ENCODE measurements at places on chromosomes 2 and 18. TPM values are rescaled to one million over a fixed set of nuclear protein-coding genes. Genes with fewer than 3 reads are reported as not detected.

The PRSS56 gene
- not detected for total RNA-seq

The SCN3A gene
- total RNA-seq = 0.12 TPM

The AQP12B gene
- total RNA-seq = not detected

The FEZ2 gene
- 52.6 TPM for total RNA-seq

DNA sequence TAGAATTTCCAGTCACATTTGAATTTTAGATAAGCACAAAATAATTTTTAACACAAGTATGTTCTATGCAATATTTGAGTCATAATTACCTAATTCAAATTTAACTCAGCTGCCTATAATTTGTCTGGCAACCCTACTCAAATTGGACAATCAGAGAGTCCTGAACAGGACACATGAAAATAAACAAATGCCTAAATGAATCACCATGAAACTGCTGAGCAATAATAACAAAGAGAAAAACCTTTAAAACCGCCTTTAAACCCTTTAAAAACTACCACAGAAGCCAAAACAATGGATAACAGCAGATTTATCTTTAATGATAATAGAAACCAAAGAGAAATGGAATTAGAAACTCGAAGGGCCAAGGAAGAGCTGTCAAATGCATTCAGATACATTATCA lies 39.5 kb downstream of the ARL4C start:
- peak; percentile 14 for DNase-seq

The IL36B gene
- total RNA-seq = not detected

The SRD5A2 gene
- 0.07 TPM for total RNA-seq

GRCh38 chr2:168401771-168402170 lies 54.3 kb upstream of the CERS6 start:
- DNase-seq = no peak

The MRPS9 gene
- total RNA-seq = 64.0 TPM

DNA sequence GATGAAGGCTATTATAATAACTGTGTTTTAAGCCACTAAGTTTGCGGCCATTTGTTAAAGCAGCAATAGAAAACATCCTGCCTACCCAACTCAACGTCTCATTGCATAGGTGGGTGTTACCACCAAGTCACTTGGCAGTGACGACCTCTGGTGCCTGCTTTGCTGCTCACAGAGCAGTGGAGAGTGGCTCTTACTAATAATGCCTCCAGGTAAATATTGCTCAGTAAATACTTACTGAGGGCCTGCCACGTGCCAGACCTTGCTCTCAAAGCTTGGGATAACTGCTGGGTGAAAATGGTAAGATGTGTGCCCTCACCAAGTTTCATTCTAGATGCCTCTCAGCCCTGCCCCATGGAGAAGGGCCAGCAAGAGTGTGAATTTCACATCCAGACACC lies 27.7 kb downstream of the ITGA6 start:
- DNase-seq = peak; percentile 76

The RETSAT gene
- 39.1 TPM for total RNA-seq

GRCh38 chr2:229296016-229296415 lies 24.9 kb upstream of the PID1 start:
- DNase-seq = no peak

DNA sequence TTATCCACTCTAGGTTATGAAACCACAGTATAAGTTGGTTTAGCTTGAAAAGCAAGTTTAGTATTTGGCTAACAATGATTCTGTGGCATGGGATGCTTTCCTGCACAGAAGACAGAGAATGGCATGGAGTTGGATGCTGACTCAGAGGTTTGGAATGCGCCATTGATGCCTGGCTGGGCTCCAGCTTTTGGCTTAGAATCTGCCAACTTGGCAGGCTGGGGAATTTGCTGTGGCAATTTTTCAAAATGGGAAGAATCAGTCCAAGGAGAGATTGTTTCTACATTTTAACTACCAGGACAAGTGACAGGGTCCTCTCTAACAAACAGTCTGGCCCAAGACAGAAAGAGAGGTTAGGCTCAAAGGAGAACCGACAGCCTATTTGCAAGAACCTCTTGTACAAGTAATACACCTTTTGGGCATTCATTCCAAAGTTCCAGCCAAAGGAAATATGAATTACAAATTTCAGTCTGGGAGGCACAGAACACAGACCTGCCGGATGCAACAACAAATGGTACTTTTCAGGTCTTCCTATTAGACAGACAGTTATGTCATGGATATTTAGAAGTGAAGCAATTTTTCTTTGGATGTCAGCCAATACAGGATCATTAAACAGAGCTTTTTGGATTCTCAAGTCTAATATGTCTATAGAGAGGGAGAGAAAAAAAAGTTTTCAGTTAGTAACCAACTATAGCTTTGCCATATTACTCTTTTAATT lies 1027.7 kb downstream of the TMEM182 start:
- DNase-seq = peak; percentile 86

GRCh38 chr2:113201496-113202304 lies 27.9 kb downstream of the PSD4 start:
- no peak for DNase-seq

DNA sequence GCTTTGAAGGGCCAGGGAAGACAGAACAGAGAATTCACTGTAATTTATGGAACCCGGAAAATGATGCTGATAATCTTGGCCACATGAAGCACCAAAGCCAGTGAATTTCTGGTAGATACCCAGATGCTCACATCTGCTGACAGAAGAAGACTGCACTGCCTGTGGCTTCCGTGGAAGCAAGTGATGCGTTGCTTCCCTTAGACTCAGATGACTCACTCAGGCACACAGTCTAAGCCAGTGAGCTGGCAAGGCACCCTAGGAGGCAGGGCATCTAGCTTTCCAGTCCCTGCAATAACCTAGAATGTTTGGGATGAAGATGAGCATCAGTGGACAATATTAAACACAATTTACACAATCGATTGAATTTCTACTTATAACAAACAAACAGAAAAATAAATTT lies 284.7 kb downstream of the CMPK2 start:
- DNase-seq = peak; percentile 25

- DNase-seq = peak; percentile 64
These were observed 322.9 kb upstream of the KCNJ3 start for GRCh38 chr2:154375579-154375931.

The IL1R2 gene
- total RNA-seq = 6.0 TPM

The SLC5A6 gene
- 46.0 TPM for total RNA-seq

GRCh38 chr2:181095486-181095885 lies 115.1 kb downstream of the UBE2E3 start:
- no peak for DNase-seq

GRCh38 chr2:46707909-46708308 lies 207.7 kb downstream of the MCFD2 start:
- no peak for DNase-seq

The CXCR2 gene
- not detected for total RNA-seq

DNA sequence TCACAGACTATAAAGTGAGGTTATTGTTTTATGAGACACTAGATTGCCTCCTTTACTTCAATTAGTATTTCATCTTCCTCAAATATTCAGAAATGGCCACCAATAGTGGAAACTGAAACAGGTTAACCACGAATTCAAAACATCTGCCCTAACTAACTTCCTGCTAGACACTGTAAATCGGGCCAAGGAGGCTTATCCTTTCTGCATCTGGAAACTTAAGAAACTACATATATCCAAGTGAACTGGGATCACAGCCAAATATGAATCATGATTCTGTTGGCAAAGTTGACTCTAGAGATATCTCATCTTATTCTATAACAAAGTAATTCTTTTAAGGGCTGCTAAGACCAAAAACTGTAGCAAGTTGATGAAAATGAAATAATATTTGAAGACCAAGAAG lies 136.6 kb upstream of the ZC3H15 start:
- DNase-seq = peak; percentile 96

The CCDC74B gene
- total RNA-seq = 8.6 TPM

DNA sequence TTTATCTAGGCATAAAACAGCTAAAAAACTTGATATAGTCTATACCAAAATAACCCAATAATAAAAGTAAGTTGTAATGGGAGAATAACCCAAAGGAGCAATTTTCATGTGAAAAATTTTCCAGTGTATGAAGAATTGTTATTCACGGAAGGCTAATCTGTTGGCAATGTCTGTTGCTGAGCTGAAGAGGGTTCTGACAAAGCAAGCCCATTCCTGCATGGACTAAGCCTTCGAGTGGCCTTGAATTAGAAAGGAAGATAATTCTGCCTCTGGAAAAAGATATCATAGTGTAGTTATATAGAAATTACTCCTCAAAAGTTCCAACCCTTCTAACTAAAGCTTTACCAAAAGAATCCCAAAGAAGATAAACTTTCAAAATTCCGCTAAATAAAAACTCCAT lies 101.5 kb downstream of the MAP2 start:
- DNase-seq = no peak

- no peak for DNase-seq
These were observed 115.6 kb downstream of the IRS1 start for GRCh38 chr2:226683944-226684562.

GRCh38 chr2:23629772-23630480 lies 244.9 kb downstream of the KLHL29 start:
- no peak for DNase-seq

The SLC5A7 gene
- 0.06 TPM for total RNA-seq

DNA sequence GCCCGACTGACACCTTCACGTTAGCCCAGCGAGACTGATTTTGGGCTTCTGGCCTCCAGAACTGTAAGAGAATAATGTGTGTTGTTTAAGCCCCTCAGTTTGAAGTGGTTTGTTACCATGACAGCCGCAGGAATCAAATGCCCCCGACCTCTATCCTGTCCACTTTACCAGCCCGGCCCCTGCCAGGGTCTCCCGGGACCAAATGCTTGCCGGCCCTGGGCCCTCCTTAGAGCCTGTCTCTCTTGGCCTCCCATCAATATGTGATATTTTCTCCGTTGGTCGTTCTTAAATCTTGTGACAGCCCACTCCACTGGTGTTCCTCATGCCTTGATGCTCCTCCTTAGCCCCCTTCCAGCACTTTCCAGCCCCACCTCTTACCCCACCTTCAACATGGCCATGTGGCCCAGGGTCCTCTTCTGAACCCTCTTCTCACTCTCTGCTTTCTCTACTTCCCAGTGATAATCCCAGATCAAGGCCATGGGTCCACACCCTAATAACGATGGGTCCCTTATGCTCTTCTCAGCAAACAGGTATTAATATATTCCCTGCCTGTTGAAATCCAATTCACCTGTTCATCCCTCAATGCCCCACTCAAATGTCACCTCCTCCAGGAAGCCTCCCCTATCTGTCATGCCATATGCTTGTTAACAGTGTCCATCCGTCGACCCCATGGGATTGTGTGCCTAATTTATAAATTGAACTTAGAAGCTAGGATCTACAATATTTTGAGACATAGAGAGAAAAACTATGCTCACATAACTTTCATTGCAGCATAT lies 192.8 kb downstream of the ZFP36L2 start:
- no peak for DNase-seq

GRCh38 chr2:196566961-196567666 lies 72.4 kb upstream of the CCDC150 start:
- DNase-seq = no peak

The UGT1A3 gene
- total RNA-seq = not detected

GRCh38 chr2:182933629-182934028 lies 67.2 kb upstream of the FRZB start:
- DNase-seq = no peak

- no peak for DNase-seq
These were observed 43.5 kb upstream of the ZNF397 start for GRCh38 chr18:35197296-35197695.

GRCh38 chr2:196453613-196454047 lies 185.9 kb upstream of the CCDC150 start:
- peak; percentile 72 for DNase-seq

- no peak for DNase-seq
These were observed 186.2 kb downstream of the DYM start for GRCh38 chr18:49274188-49274714.

DNA sequence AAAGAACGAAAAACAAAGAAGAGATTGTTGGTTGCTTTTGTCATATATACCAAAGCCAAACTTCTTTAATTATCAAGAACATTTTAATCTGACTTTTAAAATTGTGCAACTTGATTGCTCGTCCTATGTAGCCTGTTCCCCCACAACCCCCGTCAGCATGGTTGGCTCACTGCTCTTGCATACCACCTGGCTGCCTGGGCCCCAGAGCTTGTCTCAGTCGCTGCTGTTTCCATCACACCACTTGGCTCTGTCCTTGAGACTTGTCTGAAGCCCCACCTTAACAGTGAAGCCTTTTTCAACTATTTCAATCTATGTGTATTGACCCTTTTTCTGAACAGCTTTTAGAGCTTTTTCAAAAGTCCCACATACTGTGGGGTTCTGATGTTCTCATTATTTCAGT lies 270.8 kb downstream of the ZNF407 start:
- no peak for DNase-seq
